GM19239 (cell line): ENCODE measurements at places on chromosomes 4 and X.

DNA sequence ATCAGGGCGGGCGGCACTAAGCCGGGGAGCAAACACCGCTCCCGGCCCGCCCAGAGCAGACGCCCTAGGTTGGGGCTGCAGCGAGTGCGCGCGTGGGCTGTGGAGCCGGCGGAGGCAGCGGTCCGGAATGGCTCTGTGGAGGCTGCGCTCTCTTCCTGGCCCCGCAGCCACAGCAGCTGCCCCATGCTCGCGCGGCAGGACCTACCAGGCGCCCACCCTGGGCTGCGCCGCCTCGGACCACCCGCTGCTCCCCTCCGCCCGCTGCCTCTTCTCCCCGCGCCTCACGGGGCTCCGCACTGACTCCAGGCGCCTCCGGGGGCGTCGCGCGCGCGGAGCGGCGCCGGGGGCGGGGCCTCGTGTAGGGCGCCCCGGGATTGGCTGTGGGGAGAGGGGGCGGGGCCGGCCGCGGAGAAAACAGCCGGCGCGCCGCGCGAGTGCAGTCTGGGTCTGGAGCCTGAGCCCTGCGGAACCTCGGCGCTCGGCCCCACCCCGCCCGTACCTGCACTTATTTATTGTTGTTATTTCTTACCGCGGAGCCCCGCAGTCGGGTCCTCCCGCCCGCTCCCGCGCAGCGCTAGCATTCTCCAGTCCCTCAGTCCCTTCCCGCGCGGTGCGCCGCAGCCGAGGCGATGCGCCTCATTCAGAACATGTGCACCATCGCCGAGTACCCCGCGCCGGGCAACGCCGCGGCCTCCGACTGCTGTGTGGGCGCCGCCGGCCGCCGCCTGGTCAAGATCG lies at the start of gene RASL11B:
Gene RASL11B, plus strand, starts transcription at position 439 of the 738 bp plus-strand sequence. Its CDS starts 191 bp downstream, at position 630.
- DNase-seq = peak; percentile 96

DNA sequence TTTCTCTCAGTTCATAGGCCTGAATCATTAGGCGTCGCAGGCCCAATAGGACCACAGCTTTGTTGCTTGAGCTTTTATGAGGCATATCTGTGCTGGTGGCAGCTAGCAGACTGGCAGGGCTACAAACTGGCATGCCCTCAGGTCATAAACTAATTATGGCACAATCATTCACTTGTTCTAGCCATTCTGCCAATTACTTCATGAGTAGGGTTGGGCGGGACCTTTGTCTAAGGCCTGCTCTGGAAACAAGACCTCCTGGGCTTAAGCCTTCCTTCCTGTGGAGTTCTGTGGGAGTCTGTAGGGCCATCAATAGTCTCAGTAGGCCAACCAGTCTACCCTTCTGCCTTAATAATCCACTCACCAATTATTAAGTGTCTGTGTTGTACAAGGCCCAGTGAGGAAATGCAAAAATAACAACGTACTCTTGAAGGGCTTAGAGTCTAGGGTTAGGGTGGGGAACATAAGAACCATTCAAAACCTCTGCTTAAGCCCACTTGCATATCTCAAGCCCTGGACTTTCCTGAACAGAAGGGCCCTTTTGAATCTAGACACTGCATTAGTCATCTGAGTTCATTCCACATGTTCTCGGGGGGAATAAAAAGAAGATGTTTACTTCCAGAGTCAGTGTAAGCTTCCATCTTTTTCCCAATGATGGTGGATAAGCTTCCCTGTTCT lies 44.5 kb downstream of the SHROOM4 start:
- no peak for DNase-seq

DNA sequence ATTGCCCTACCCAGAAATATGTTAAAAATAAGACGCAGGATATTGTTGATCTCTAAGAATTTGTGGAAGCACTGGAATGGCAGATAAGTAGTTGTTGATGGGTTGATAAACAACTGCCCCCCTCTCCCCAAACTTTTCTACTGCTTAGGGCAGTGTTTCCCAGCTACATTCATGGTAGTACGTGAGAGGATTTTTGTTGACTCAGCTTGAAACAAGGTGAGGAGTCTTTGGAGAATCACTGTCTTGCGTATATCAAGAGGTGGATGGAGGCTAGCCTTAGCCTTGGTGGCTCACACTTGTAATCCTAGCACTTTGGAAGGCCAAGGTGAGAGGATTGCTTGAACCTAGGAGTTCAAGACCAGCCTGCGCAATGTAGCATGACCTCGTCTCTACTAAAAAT lies 5.7 kb downstream of the ENOPH1 start:
- DNase-seq = no peak

DNA sequence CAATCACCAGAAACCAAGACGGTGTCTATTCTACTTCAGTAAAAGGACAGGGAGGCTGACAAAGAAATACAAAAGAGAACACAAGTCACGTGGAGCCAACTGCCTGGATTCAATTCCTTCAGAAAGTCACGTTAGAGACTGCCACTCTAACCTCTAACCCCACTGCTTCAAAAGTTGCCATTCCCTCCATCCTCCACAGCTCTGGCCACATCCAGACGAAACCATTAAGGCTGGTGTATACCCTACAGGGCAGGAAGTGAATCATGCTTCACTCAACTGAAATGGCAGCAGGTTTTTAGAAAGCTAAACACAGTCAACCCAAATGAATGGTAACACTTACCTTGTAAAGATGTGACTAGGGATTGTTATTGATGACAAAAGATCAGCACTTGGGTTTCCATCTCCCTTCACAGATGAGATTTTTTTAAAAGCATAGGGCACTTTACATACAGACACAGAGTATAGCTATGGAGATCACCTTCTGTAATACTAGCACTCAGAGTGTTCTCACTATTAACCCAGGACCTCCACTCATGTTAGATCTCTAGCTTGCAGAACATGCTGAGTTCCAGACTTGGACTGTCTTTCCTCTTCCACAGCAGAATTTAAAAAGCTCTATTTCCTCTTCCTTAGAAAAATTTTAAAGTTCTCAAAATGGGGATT lies 37.4 kb downstream of the MAML3 start:
- DNase-seq = no peak

GRCh38 chrX:116379854-116380253 lies 56.6 kb upstream of the SLC6A14 start:
- no peak for DNase-seq

- DNase-seq = no peak
These were observed at the start of gene PRICKLE3 for GRCh38 chrX:49186125-49187027. TSS of gene PRICKLE3 (minus strand) at chrX:49186373. CDS start at chrX:49186297, 76 bp downstream.

DNA sequence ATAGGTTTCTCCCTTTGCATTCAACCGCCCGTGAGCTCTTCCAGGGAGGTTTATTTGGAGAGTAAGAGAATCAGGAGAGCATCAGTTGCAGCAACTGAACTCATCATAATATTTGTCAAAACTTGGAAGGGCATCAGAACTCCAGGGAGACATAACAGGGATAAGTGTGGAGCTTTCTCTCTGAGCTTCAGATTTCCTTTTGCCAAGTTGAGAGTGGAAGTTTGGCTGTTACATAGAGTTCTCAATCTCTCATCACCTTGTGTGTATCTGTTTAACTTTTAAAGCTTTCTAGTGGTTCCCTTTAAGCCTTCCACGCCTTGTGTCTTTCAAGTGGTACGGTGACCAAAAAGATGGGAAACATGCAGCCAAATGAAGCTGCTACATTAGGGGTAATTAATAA lies 18.8 kb downstream of the BMP3 start:
- no peak for DNase-seq

- no peak for DNase-seq
These were observed 32.5 kb upstream of the TASL start for GRCh38 chrX:30610026-30610425.

GRCh38 chr4:27947302-27947701 lies 1086.7 kb downstream of the STIM2 start:
- DNase-seq = no peak

DNA sequence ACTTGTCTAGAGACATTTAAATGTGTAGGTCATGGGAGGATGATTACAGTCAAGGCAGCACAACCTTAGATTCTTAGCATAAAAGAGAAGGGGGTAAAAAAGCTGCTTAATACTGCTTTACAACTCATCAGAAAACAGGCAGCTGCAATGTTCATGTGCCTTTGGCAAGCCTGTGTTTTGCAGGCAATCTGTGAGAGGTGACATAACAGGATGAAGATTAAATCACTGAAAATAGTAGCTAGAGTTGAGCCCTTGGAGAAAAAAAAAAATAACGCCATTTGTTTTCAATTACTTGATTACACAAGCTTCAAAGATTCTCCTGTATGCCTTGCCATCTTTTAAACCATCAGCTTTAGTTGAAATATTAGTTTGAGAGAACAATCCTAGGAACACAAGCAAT lies 847.6 kb upstream of the LCORL start:
- no peak for DNase-seq

- DNase-seq = no peak
These were observed 2.7 kb downstream of the SLC38A5 start for GRCh38 chrX:48467281-48467761.

DNA sequence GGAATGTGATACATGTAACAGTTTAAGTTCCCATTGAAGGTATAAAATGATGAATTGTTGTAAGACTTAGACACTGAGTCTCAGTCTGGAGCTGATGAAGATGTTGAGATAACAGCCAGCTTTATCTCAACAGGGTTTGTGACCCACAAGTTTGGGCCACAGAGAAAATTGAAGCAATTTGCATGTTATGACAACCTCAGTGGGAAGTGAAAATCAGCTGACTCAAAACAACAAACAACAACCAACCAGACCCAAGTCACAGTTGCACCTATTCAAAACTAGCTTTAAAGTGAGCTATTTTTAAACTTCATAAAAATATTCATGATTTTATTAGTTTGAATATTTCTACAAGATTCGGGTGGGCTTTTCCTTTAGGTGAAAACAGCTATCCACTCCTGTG lies 8.0 kb downstream of the SFRP2 start:
- no peak for DNase-seq

DNA sequence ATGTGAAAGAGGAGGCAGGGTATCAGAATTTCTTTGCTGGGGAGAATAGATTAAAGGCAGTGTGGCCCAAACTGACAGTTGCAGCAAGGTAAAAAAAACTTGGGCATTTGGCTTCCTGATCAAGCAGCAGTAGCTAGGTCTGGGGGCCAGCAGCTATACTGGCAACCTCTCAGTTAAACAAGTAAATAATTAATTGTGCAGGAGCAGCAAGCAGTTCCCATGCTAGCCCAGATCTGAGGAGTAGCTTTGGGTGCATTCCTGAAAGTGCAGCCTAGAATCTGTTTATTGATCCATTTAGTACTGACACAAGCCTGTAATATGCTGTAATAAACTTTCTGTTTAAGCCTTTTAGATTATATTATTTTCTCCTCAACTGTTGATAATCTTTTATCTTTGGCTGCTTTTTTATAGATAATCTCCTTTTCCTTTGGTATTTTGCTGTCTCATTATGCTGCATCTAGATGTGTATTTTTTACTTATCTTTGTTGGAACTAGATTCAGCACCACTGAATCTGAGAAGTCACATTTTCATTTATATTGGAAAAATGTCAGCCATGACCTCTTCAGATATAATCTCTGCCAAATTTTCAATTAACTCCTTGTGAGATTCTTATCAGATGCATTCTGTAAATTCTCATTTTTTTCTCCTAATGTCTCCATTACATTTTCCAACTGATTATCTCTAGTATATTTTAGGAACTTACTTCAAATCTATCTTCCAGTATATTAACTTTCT lies 276.3 kb downstream of the STPG2 start:
- no peak for DNase-seq

DNA sequence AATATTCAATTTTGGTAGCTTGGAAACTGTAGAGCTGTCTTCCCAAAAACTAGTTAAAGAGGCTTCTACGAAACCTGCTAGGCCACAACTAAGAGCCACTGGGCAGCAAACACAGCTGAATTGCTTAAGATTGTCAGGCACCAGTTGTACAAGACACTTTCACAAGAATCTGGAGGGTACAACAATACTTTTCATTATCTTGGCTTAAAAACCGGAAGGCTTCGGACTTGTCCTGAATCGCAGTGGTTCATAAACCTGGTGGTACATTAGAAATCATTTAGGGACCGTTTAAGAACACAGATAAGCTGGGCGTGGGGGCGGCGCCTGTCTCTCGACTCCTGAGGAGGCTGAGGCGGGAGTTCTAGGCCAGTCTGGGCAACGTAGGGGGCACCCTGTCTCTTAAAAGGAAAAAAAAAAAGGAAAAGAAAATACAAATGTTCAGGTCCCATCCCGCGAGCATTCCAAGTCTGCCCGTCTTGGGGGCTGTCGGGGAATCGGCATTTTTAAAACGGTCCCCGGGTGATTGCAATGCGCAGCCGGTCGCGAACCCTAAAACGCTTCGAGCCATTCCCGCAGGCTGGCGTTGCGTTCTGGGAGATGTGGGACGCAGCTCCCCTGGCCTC lies 763 bp downstream of the PYURF start:
- no peak for DNase-seq

GRCh38 chr4:81404294-81404693 lies 67.4 kb downstream of the RASGEF1B start:
- DNase-seq = no peak

- DNase-seq = no peak
These were observed 192.6 kb upstream of the FAM241A start for GRCh38 chr4:111952688-111953087.

DNA sequence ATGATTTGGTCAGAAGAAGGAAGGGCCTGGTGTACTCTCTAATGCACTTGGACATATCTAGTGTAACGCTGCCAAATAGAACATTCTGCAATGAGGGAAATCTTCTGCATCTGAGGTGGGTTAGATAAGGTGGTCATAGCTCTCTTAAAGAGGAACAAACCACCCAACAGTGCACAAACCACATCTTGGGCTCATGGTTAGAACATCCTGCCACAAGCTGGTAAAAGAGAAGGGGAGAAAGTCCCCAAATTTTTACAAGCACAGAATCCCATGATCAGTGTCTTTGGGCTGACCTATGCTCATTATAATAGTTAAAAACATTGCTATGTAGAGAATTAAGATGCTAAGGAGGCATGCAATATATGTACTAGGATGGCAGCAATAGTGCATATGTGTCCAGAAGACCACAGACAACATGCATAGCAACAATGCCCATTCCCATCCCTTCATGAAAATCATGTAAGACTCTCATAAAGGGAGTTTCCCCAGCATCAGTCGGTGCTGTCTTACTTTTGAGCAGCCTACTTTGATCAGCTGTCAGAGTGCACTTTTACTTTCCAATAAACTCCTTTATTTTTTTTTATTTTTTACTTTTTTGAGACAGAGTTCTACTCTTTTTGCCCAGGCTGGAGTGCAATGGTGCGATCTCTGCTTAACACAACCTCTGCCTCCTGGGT lies 99.7 kb upstream of the SLC7A11 start:
- no peak for DNase-seq

- no peak for DNase-seq
These were observed 24.9 kb upstream of the HGFAC start for GRCh38 chr4:3416821-3417221.

DNA sequence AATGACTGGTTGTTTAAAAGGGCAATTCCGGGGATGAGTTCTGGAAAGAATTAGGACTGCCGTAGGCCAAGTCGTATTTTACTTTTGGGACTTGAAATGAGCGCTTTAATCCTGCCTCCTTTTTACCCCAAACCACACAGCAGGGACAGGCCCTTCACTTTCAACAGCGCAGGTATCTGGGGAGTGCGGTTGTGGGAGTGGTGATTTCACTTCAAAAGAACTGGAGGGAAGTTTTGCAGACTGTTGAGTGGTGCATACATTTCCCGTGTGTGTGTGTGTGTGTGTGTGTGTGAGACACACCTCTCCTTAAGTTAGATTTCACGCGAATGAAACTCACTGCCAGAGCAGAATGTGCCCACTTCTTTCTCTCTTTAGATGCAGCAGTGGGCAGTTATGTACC lies 2.8 kb downstream of the NHS start:
- DNase-seq = no peak

- no peak for DNase-seq
These were observed 38.2 kb downstream of the CENPI start for GRCh38 chrX:101136235-101136634.

- DNase-seq = no peak
These were observed 2.4 kb upstream of the TBL1X start for GRCh38 chrX:9462456-9462855.
